ENCODE measurements at places on chromosomes 4 and X. TPM values are rescaled to one million over a fixed set of nuclear protein-coding genes. Genes with fewer than 3 reads are reported as not detected.

DNA sequence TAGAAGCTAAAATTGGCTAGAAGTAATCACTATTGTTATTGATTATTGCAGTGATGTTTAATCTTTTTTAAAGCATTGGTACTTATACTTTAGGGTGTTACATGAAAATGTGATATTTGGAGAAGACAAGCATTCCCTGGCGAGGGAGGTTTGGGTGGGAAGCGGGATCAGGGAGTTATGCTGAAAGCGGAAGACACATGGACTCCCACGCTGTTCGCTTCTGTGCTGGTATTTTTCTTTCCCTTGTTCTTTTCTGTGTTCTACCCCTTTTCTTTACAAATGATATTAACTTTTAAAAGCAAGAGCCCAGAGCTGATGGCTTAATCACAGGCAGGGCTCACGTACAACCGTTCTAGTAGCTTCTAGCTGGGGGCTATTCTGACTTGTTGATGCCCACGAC lies 61.6 kb downstream of the PHOX2B start:
- DNase-seq = no peak

GRCh38 chrX:154731881-154732280 lies 19.0 kb downstream of the GAB3 start:
- DNase-seq = no peak

GRCh38 chr4:36053930-36054329 lies 190.4 kb downstream of the ARAP2 start:
- no peak for DNase-seq

DNA sequence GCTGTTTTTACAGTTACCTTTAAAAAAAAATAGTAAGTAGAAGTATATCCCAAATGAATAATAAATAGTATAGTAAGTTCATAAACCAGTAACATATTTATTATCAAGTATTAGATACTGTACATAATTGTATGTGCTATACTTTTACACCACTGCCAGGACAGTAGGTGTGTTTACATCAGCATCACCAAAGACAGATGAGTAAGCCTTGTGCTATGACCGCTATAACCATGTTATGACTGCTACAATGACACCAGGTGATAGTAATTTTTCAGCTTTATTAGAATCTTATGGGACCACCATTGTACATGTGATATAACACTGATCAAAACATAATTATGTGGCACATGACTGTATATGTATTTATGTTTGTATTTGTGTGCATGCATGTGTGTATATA lies 27.3 kb downstream of the PABPC4L start:
- DNase-seq = no peak

DNA sequence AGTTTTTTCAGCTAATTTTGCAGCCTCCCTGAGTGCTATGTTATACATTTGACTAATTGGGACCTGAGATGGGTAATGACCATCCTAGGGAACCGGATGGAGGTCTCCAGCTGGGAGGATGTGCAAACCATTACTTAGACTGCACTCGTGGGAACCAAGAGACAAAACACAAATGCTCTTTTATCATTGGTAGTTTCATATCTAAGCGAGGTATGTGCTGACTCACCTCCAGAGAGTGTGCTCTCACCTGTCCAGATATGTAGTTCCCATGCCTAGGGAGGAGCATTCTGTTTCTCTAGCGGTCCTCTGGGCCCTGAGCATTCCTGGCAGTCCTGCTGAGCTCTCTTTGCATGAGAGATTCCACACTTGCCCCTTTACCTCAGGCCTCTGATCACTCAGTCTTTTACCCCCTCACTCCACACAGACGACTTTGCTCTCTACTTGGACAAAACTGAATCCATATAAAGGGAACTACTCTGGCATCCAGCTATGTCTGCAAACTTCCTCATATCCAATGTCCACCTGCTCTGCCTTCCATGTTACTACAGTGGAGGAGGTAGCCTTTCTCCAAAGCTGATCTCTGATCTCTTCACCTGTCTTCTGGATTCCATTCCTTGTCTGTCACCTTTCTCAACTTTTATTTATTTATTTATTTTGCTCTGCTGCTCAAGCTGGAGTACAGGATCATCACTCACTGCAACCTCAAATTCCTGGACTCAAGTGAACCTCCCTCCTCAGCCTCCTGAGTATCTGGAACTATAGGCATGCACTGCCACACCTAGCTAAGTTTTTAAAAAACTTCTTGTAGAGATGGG lies 88.4 kb downstream of the LRP2BP start:
- DNase-seq = peak; percentile 49

KIF4A gene
- total RNA-seq = 18.2 TPM

- DNase-seq = no peak
Observed at GRCh38 chr4:8550691-8551090, 29.5 kb upstream of the GPR78 start.

DNA sequence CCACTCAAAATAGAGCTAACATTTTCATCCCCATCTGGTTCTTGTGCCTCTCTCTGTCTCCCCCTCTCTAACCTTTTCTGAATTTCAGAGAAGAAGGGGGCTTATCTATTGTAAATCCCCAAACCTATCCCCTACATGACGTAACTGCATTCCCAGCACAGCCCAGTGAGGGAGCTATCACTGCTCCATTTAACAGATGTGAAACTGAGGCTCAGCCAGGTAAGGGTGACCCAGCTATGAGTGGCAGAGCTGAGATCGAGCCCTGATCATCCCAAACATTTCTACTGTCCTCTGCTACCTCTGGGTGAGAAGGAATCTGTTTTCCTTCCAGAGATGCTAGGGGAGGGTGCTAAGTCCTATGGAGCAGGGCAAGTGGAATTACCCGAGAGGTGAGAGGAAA lies 107.5 kb downstream of the SLC2A9 start:
- no peak for DNase-seq

GRCh38 chr4:8557151-8558076 lies 22.8 kb upstream of the GPR78 start:
- no peak for DNase-seq

DNA sequence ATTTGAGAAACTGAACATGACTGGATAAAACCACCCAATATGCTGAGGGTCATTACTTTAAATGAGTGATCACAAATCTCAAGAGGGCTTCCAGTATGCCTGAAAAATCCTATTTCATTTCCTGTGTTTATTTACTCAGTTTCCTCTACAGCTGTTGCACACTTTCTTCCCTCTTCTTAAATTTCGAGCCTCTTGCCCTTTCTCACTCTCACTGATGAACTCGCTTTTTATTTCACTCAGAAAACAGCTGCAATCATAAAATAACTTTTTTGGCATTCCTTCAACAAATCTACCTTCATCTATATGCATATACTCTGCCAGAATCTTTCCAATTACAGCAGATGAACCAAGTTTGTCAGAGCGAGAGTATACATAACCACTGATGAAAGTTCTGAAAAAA lies 101.3 kb downstream of the EIF4E start:
- no peak for DNase-seq

LRBA gene
- 31.0 TPM for total RNA-seq

DNA sequence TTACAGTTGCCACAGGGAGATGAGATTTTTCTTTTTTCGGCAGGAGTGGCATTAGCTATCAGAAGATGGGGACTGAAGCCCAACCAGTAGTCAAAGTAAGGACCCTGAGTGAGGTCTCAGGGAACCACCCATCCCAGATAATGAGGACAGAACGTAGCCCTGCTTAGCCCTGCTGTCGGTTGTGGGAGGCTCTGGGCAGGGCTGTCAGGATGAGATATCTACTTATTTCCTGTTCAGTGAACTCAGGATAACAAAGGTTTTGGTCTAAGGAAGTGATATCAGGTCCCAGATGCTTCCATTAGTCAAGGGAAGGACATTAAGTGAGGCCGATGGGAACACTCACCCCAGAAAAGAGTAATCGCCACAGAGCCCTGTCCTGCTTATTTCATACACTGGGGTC lies 2.3 kb downstream of the MAGEB16 start:
- DNase-seq = no peak

ETDB gene
- total RNA-seq = not detected

DNA sequence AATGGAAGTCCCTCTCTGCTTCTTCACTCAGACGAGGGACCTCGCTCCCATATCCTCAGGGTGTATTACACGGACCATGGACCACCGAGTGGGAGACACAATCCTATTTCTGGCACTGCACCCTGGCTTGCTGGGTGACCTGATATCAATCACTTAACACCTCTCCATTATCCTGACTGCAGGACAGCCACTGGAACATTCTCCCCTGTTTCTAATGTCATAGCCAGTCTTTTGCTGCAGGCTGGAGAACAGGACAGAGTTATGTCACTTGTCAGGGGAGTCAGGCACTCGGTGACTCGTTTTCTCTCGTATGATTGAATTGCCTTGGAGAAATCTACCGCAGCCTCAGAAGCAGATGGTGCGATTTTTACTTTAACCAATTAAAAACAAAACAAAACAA lies 219.1 kb upstream of the IGFBP7 start:
- no peak for DNase-seq

CNGA1 gene
- 0.35 TPM for total RNA-seq

DCX gene
- total RNA-seq = not detected

GRCh38 chrX:17030092-17030491 lies 83.6 kb downstream of the REPS2 start:
- no peak for DNase-seq

- DNase-seq = no peak
Observed at GRCh38 chrX:791479-792034, 161.0 kb downstream of the SHOX start.

DNA sequence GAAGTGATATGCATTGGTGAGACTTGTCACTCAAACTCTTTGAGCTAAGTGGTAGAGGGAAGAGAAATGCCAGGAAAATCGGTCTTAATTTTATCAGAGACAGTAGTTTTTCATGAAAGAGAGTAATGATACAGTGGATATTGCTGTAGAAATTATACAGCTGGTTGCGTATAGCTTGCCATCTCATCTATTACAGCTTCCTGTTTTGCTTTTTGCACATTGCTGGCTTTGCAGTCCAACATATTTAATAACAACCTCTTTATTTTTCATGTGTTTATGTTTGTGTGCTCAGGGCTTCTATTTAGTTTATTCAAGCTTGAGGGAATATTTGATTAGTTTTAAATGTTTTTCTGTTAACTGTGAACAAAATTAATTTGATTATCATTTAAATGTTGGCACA lies 11.5 kb downstream of the SMAD1 start:
- DNase-seq = no peak

ENPP6 gene
- total RNA-seq = not detected

PCYT1B gene
- 1.6 TPM for total RNA-seq

DNA sequence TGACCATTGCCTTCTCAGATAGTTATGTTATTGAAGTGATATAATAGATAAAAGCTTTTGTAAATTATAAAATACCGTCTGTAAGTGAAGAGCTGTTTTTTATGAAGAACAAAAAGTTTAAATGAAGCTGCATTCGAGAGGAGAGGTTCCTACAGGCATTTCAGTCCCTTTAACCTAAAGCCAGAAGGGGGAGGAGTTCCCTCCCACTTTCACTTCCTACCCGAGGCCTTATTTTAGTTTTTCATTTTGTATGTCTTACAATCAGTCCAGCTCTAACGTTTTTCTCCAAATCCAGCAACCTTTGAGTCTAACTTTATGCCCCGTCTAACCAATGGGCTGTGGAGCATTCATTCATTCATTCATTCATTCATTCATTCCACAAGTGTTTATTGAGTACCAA lies 16.5 kb upstream of the SOX3 start:
- DNase-seq = no peak

DNAAF6 gene
- total RNA-seq = not detected

SORBS2 gene
- 49.8 TPM for total RNA-seq

IDS gene
- 36.8 TPM for total RNA-seq

GRCh38 chrX:31287861-31288260 lies 216.0 kb upstream of the FTHL17 start:
- DNase-seq = no peak

FAM241A gene
- 0.74 TPM for total RNA-seq

GRCh38 chr4:168293386-168293975 lies 25.1 kb downstream of the DDX60 start:
- DNase-seq = no peak

DNA sequence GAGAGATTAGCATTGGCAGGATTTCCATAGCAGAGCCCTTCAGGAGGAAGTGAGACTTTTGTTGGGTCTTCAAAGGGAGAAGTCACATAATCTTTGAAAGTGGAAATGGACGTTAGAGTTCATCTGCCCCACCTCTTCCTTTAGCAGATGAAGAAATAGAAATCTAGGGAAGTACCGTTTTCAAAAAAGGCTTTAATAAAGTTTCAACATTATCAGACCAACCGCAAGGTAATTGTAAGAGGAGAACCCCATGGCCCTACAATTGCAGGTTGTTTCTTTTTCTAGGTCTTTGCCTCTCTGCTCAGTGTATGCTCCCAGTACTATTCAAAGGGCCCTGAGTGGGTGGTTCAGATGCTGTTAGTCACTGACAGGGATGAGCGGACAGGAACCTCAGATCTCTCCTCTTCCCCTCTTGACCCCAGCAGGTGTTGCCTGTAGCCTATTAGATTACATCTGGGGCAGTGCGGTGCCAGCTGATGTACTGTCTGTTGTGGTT lies 48.6 kb upstream of the AP1S2 start:
- no peak for DNase-seq

DNA sequence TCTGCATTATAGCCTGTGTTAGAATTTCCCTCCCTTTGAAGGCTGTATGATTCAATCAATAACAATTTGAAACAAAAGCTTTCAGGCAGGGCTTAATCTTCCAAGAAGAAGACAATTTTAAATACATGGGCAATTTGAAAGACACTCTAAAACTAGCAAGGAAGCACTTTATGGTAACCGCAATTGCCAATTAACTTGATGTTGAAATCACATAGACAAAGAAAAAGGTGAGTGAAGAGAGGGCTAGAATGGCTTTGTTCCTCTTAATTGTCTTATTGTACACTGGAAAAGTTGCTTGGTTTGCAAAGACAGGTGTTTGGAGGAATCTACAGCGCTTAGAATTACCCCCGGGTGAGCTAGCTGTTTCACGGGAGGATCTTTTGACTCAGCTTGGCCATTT lies 74.4 kb upstream of the PRKX start:
- no peak for DNase-seq

GRCh38 chr4:89324671-89325070 lies 17.1 kb upstream of the GPRIN3 start:
- no peak for DNase-seq

- DNase-seq = no peak
Observed at GRCh38 chr4:155073852-155074251, 134.6 kb upstream of the NPY2R start.

GRCh38 chr4:149987330-149988086 lies 90.7 kb upstream of the DCLK2 start:
- DNase-seq = peak; percentile 83

DNA sequence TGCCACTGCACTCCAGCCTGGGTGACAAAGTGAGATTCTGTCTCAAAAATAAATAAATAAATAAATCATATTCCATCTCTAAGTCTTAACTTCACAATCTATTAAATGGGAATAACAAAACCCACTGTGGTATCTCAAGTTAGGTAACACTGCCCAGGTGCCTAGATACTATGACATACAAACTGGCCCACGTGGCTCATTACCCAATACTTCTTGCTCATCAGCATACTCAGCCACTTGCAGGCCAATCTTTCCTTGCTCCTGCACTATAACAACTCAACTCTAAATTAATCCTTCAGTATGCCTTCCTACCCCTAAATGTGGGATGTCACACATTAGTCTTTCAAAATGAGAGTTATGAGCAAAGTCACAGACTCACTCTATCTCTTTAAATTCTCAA lies 230.1 kb downstream of the OPHN1 start:
- DNase-seq = no peak
